ENCODE measurements at places on chromosomes 6 and 20. TPM values are rescaled to one million over a fixed set of nuclear protein-coding genes. Genes with fewer than 3 reads are reported as not detected.

Gene TGM3
- not detected for total RNA-seq

- H3K4me3 ChIP-seq, result no peak overlapping the region
- no peak overlapping the region for H3K27ac ChIP-seq
- H3K4me1 ChIP-seq, result no peaks in the 10 kb centered on the region
- H3K36me3 ChIP-seq, result no peaks in the 10 kb centered on the region
Measured at GRCh38 chr6:145587334-145587733, 148.0 kb downstream of the EPM2A start.

GRCh38 chr6:42507195-42507594, 55.5 kb upstream of the TRERF1 start:
- DNase-seq, result no peak
- H3K27ac ChIP-seq, result no peak overlapping the region
- no peak overlapping the region for H3K4me3 ChIP-seq
- H3K4me1 ChIP-seq, result no peaks in the 10 kb centered on the region
- H3K27me3 ChIP-seq, result no peaks in the 10 kb centered on the region
- no peaks in the 10 kb centered on the region for H3K36me3 ChIP-seq

Gene OPRM1
- total RNA-seq, result not detected

Gene BMP7
- 34.0 TPM for total RNA-seq

DNA sequence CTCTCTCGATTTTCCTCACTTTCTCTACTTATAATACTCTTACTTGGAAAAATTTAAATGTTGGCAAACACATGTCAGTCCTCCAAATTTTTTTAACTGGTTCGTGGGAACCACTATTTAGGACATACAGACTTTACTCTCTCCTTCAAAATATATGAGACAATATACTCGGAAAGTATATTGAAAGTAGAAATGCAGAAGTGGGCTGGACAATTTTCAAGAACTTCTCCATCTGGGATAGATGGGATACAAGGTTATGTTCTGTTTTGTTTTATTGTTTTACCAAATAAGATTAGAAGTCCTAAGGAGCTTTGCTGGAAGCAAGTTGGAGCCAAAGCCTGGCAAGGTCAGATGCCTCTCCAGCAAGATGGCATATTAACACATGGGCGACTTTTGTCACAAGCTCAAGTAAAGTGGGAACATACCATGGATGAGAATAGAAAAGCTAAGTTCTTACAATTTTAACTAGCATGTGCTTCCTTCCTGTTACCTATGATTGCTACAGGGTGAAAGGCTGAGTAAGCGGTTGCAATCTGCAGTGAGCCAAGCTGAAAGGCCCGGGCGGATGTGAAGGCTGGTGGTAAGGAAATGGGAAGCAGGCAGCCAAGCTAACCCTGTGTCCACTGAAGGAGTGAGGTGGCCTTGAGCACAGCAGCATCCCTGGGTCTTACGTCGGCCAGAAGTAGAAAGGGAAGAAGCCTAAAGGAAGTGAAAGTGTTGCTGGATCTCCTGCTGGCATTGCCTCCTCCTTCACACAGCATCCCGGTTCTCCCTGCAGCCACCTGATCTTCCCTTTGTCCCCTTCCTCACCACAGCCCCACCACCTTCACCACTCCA, 7.1 kb downstream of the MAP3K5 start:
- peaks cover 78% of the 10 kb centered on the region for H3K4me1 ChIP-seq
- peak overlapping the region; percentile 25 for H3K27ac ChIP-seq
- no peak overlapping the region for H3K4me3 ChIP-seq

GRCh38 chr6:3135668-3136291, 17.3 kb downstream of the BPHL start:
- no peaks in the 10 kb centered on the region for H3K27me3 ChIP-seq
- H3K27ac ChIP-seq, result no peak overlapping the region
- no peak for DNase-seq
- H3K4me1 ChIP-seq, result peaks cover 11% of the 10 kb centered on the region

Gene GTSF1L
- total RNA-seq, result not detected

GRCh38 chr6:104705095-104705707, 154.5 kb downstream of the HACE1 start:
- no peaks in the 10 kb centered on the region for H3K4me1 ChIP-seq
- no peaks in the 10 kb centered on the region for H3K27me3 ChIP-seq
- no peak overlapping the region for H3K4me3 ChIP-seq
- no peaks in the 10 kb centered on the region for H3K36me3 ChIP-seq
- no peak for DNase-seq
- H3K27ac ChIP-seq, result peak overlapping the region; percentile 4

DNA sequence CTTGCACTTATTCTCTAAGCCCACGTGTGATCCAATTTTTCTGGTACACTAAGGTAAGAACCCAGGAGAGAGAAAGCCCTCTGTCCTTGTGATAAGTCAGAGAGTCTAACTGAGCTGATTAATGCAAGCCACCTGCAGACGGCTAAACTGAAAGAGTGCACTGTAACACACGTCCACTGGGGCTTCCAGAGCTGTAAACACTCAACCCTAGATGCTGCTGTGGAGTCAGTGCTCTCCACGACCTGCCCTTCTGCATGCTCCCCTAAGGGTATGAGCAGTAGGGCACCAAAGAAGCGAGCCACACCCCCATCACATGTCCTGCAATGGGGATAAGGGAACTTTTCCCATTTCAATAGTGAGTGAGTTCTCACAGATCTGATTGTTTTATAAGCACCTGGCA, 55.7 kb downstream of the TXLNB start:
- no peaks in the 10 kb centered on the region for H3K4me1 ChIP-seq
- no peaks in the 10 kb centered on the region for H3K36me3 ChIP-seq
- no peak overlapping the region for H3K4me3 ChIP-seq

- DNase-seq, result no peak
- H3K27ac ChIP-seq, result no peak overlapping the region
- H3K36me3 ChIP-seq, result no peaks in the 10 kb centered on the region
- H3K4me3 ChIP-seq, result no peak overlapping the region
- peaks cover 4% of the 10 kb centered on the region for H3K4me1 ChIP-seq
Measured at GRCh38 chr6:166203003-166203640, 35.5 kb upstream of the TBXT start.

Gene RBBP8NL
- total RNA-seq, result 6.0 TPM

Gene OR2B6
- total RNA-seq, result not detected

DNA sequence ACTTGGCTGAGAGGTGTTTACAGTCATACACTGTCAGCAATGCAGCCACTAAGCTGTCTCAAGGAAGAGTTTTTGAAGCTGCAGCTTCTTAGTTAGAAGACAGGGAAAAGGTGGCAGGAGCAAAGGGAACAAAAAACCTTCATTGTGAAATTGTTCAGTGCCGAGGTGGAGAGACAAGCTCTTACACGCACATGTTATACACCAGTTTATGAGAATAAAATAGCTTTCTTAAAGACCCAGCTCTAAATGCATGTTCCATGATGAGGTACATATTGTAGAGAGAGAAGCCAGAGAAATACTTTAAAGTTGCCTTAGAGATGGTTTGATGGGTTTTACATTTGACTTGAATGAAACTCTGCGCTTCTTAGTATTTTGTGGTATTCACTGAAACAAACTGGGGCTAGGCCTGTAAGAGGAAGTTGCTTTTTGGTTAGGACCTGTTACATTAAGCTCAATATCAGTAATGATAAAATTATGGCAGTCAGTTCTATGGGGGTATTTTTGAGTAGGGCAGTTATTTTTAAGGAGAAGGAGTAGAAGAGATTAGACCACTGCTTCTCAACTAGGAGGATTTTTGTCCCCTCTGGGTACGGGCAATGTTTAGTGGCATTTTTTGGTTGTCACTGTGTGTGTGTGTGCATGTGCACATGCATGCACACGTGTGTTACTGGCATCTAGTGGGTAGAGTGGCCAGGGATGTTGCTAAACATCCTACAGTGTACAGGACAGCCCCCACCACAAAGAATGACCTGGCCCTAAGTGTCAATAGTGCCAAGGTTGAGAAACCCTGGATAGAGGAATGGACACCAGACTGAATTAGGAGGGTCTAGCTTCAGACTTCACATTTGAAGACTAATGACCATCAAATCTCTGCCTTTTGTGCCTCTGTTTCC, 9.8 kb downstream of the NEDD9 start:
- H3K27me3 ChIP-seq, result no peaks in the 10 kb centered on the region
- DNase-seq, result no peak
- H3K4me3 ChIP-seq, result no peak overlapping the region
- peaks cover 57% of the 10 kb centered on the region for H3K4me1 ChIP-seq

Gene DOK5
- 4.8 TPM for total RNA-seq

DNA sequence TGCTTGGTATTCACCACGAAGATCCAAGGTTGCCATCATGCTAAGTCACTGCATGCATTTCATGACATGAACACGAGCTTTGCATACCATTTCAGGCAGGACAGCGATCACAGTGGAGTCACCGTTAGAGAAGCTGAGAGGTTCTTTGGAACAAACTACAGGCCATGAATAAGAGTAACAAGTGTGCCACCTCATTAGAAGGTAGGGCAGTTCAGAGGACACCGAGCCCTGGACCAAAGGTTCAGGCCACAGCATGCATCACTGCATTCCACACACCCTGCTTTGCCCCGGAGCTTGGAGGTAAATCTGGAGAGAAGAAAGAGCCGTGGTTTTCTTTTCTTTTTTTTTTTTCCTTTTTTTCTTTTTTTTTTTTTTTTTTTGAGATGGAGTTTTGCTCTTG, 66.9 kb upstream of the CDH4 start:
- H3K27ac ChIP-seq, result no peak overlapping the region
- H3K36me3 ChIP-seq, result no peaks in the 10 kb centered on the region
- no peaks in the 10 kb centered on the region for H3K4me1 ChIP-seq
- H3K27me3 ChIP-seq, result no peaks in the 10 kb centered on the region
- DNase-seq, result no peak

- no peaks in the 10 kb centered on the region for H3K36me3 ChIP-seq
- H3K4me1 ChIP-seq, result peaks cover 15% of the 10 kb centered on the region
- H3K27ac ChIP-seq, result peak overlapping the region; percentile 95
- no peak overlapping the region for H3K4me3 ChIP-seq
Measured at GRCh38 chr20:53597521-53598120, 4.0 kb upstream of the ZNF217 start.

Gene LST1
- total RNA-seq, result 2.5 TPM

GRCh38 chr6:24089736-24090135, 36.3 kb upstream of the NRSN1 start:
- no peaks in the 10 kb centered on the region for H3K27me3 ChIP-seq
- no peak overlapping the region for H3K4me3 ChIP-seq
- no peaks in the 10 kb centered on the region for H3K4me1 ChIP-seq

Gene DLK2
- 1.3 TPM for total RNA-seq

DNA sequence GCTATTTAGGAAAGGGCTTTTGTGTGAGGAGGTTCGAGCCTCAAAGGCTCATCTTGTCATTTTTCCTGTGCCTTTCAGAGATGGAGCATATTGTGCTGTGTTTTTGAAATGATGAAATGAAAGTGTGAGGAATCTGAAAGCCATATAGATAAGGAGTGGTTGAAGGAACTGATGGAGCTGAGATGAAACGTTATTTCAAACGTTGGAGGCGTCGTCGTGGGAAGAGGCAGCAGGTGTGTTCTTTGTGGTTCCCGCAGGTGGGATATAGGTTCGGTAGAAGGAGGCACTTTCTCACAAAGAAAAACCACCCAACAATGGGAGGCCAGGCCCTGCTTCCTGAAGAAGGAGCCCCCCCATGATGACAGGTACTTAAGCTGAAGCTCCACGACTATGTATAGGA, 83.2 kb upstream of the SNAP25 start:
- H3K4me1 ChIP-seq, result no peaks in the 10 kb centered on the region
- H3K4me3 ChIP-seq, result no peak overlapping the region
- no peak overlapping the region for H3K27ac ChIP-seq
- H3K27me3 ChIP-seq, result no peaks in the 10 kb centered on the region
- H3K36me3 ChIP-seq, result no peaks in the 10 kb centered on the region

Gene CNBD2
- 3.0 TPM for total RNA-seq

Gene FAM209B
- total RNA-seq, result not detected

Gene BMP5
- total RNA-seq, result 0.45 TPM

Measured in thyroid gland (tissue), 4 donors.